ENCODE measurements at places on chromosomes 11 and 22. TPM values are rescaled to one million over a fixed set of nuclear protein-coding genes. Genes with fewer than 3 reads are reported as not detected.

FXYD6 gene
- 141 TPM for polyA plus RNA-seq

GSTT2B gene
- 13.7 TPM for polyA plus RNA-seq

MRGPRX3 gene
- 0.13 TPM for polyA plus RNA-seq

DNA sequence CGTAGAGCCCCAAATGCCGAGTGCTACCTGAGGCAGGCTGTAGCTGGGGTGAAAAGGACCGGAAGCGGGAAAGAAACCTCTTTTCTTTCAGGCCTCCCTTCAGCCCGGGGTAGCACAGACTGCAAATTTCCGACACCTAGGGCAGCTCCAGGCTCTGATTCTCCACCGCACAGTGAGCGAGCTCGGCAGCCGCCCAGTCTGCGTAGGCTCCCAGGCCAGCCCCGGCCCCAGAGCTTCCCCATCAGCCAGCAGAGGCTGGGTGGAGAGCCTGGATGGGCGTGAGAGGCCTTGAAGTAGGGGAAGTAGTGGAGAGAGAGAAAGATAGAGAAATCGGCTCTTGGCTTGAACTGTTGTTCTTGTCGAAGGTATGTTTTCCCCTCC is 9.3 kb upstream of the PAX6 start:
- no peak for DNase-seq

- DNase-seq, result peak; percentile 26
These were observed 597.2 kb upstream of the ANO3 start for GRCh38 chr11:25734591-25735211.

DNA sequence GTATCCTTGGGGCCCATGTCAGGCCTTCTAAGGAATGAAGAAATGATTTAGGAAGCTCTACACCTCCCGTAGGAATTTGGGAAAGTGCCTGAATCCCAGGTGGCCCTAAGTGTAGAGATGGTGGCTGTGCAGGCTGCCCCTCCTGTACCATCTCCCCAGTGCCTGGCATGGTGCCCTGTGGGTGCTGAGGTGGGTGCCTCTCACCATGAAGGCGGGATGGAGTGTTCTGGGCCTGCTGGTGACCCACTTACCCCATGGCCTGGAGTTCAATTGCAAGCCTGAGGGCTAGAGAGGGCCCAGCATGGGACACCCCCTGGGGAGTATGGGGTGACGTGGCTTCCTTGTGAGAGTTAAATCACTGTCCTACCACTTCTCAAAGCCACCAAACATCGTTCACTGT is 19.8 kb downstream of the SAMM50 start:
- no peak for DNase-seq
